Epithelial cell of proximal tubule (primary cell): ENCODE measurements at places on chromosomes 6 and 20. TPM values are rescaled to one million over a fixed set of nuclear protein-coding genes. Genes with fewer than 3 reads are reported as not detected.

GJA1 gene
- total RNA-seq: 165 and 170 TPM in 2 replicates

HAO1 gene
- not detected in 2 replicates for total RNA-seq

VARS2 gene
- 28.1 and 48.5 TPM in 2 replicates for total RNA-seq

DNA sequence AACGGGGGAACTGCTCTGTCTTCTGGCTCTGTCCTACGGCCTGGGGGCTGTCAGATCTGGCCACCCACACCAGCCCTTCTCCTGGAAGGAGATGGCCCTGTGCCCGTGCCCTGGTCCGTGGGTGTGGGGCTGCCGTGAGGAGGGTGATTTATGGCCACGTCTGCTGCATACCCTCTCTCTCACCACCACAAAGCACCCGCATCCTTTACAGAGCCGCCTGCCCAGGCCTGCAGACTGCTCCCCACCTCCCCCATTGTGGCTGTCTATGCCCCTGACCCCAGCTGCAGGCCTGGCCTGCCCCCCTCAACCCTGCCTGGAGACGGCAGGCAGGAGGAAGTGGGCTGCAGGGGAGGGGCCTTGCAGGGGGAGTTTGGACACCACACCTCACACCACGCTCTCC is 72.7 kb upstream of the GATA5 start:
- no peak for DNase-seq

GRCh38 chr6:31775184-31775583 is 1.9 kb downstream of the VWA7 start:
- no peak for DNase-seq

DNA sequence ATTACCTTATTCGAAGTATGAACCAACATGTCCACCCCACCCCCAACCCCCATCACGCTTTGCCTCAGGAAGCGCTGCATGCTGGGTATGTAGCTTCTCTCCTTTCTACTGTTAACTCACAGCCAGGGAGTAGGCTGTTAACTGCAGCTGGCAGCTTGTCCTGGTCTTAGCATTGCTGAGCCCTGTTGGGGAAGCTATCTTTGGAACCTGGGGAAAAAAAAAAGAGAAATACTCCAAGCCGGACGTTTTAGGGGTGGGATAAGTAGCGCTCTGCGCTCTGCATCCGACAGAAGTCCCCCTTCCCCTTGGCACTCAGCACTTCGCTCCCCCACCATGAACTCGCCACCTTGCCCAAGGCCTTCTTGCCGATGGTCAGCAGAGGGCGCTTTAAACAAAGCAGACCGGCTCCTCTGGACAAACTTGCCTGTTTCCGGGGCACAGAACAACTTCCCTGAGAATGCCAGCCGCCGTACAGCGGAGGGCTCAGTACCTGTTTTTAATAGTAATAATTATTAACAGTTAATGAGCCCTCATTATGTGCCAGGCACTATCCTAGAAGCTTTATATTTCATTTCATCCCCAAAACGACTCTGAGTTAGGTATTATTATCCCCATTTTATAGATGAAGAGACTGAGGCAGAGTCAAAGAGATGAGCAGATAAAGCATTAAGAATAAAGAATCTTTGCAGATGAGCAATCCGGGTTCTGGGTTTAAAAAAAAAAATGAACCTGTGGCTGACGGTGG is 35.2 kb upstream of the MDFI start:
- peak; percentile 29 for DNase-seq

DNA sequence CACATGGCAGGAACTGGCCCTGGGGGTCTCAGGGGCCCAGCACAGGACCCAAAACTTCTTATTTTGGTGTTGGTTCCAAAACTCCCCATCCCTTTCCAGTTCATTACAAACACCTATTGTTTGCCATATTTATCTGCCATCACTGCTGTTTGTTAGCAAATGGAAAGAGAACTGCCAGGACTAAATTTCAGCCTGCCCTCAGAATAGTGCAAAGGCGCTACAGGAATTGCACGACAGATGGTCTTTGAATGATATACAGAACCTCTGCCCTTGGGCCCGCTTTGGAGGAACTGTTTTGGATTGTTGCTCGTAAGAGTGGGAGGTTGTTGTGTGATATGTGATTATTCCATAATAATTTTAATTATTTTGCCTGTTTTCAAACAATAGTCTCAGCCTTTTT is 199.0 kb upstream of the FBXL4 start:
- DNase-seq: no peak

- DNase-seq: no peak
Measured at GRCh38 chr6:2938632-2939083, 32.7 kb downstream of the SERPINB6 start.
